ENCODE measurements at places on chromosomes 12 and 14. TPM values are rescaled to one million over a fixed set of nuclear protein-coding genes. Genes with fewer than 3 reads are reported as not detected.

The IFT81 gene
- 17.4 TPM for total RNA-seq

The BLTP3B gene
- 42.9 TPM for total RNA-seq

- no peaks in the 10 kb centered on the region for H3K36me3 ChIP-seq
- DNase-seq: no peak
- H3K4me1 ChIP-seq: peaks cover 11% of the 10 kb centered on the region
- no peak overlapping the region for H3K27ac ChIP-seq
- no peaks in the 10 kb centered on the region for H3K27me3 ChIP-seq
Measured at GRCh38 chr12:24739106-24739779, 209.7 kb downstream of the BCAT1 start.

GRCh38 chr14:99718031-99718810 is 34.1 kb downstream of the CYP46A1 start:
- DNase-seq: no peak
- H3K36me3 ChIP-seq: no peaks in the 10 kb centered on the region
- no peak overlapping the region for H3K4me3 ChIP-seq
- H3K4me1 ChIP-seq: no peaks in the 10 kb centered on the region
- H3K27ac ChIP-seq: no peak overlapping the region

DNA sequence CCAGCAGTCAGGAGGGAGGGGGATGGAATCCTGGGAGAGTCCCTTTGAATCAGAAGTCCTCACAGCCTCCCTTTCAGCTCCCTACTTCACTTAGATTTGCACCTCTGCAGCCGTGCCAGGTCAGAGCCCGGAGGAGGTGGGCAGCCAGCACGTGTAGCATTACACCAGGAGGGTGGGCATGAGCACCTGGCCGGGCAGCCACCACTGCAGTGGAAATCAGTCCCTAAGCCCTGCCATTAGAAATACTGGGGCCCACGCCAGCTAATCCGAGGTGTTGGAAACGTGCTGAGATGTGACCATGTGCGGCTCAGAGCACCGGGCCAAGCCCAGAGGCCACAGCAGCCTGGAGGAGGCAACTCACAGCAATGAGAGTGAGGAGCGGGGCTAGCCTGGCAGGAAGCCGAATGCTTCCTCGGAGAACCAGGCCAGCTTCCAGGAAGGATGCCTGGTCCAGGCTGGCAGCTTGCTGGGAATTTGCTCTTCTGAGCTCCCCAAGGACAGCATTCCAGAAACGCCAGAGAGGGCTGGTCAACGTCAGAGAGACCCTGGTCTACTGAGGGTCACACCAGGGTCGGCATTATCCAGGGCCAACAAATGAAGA is 9.4 kb upstream of the CACNA2D4 start:
- no peak for DNase-seq
- no peaks in the 10 kb centered on the region for H3K27me3 ChIP-seq
- H3K4me3 ChIP-seq: no peak overlapping the region
- H3K4me1 ChIP-seq: peaks cover 60% of the 10 kb centered on the region
- H3K36me3 ChIP-seq: no peaks in the 10 kb centered on the region
- H3K27ac ChIP-seq: no peak overlapping the region

- peaks cover 11% of the 10 kb centered on the region for H3K4me1 ChIP-seq
- DNase-seq: no peak
- peak overlapping the region; percentile 83 for H3K4me3 ChIP-seq
- peak overlapping the region; percentile 46 for H3K27ac ChIP-seq
- no peaks in the 10 kb centered on the region for H3K27me3 ChIP-seq
- H3K36me3 ChIP-seq: peaks cover 15% of the 10 kb centered on the region
Measured at GRCh38 chr12:53728206-53728605, 954 bp upstream of the CALCOCO1 start.

DNA sequence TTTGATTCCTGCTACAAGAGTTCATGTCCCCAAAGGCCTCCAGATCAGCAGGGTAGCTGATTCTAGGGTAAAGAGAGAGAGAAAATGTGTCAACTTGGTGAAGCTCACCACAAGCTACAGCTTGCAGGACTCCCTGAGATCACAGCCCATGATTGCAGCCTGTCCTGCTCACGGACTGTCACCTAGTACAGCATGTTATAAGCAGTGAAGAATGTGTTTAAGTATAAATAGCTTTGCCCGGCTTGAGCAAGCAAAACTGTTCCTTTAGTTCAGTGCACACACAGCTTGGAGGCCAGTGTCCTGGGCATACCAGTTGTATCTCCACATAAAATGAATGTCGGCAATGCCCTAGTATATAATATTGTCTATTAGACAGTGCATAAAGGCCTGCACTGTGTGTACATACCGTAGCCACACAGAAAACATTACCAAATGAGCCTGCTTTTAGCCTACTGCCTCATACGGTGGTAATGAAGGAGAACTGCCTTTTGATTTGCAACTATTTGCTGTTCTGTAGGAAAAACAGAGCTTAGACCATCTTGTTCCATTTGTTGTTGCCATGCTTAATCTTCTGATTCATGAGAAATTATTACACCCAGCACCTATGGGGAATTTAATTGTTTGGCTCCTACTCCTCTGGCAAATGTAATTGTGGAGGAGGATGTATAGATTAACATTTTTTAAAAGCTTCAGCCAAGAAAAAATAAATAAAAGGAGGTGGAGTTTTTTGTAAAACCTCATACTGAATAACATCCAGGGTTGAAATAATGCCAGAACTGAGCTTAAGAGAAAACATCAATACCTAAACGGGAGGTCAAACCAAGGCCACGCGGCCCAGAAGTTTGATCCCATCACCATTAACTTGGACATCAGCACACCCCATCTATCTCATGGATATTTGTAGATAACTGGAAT is 108.1 kb upstream of the G2E3 start:
- no peak for DNase-seq
- H3K4me3 ChIP-seq: no peak overlapping the region
- H3K27ac ChIP-seq: no peak overlapping the region
- no peaks in the 10 kb centered on the region for H3K4me1 ChIP-seq
- H3K27me3 ChIP-seq: no peaks in the 10 kb centered on the region

DNA sequence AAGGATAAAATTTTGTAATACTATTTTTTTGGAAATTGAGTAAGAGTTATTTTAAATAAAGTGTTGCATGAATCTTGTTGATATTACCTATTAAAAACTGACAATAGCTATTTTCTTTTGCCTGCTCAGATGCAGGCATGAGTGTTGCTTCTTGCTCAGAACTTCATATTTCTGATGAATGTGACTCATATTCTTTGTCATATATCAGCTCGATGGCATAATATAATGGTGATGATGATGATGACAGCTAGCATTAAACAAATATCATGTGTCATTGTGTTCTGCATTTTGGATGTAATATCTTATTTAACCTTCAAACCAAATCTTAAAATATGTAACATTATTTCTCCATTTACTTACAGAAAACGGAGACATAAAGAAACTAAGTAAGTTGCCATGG is 605.5 kb upstream of the FOXG1 start:
- H3K27ac ChIP-seq: no peak overlapping the region
- H3K27me3 ChIP-seq: no peaks in the 10 kb centered on the region
- no peaks in the 10 kb centered on the region for H3K36me3 ChIP-seq
- H3K4me1 ChIP-seq: no peaks in the 10 kb centered on the region

All from thoracic aorta (tissue), 2 donors.